ENCODE measurements at places on chromosomes 16 and 17.
A peak's percentile ranks its signal among the peaks of the same experiment; 100 is the strongest.

DNA sequence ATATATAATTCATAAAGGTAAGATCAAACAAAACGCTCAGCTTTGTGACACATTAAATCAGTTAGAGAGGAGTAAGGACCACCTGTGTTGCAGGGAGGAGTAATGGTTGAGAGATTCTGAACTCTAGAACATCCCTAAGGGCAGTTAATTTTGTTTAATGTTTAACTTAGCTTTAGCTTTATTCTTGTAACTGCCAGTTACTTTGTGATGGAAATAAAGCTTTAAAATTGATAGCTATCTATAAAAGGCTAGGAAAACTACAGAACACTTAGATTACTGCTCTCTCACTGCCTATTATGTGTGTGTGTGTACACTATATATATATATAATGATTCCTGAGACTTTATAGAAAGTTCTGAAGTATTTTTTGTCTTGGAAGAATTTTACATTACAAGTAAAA, 37.8 kb downstream of the PTRH2 start:
- DNase-seq = peak; percentile 11

- no peak for DNase-seq
Measured at GRCh38 chr17:7466639-7467341, 12.6 kb downstream of the ZBTB4 start.

DNA sequence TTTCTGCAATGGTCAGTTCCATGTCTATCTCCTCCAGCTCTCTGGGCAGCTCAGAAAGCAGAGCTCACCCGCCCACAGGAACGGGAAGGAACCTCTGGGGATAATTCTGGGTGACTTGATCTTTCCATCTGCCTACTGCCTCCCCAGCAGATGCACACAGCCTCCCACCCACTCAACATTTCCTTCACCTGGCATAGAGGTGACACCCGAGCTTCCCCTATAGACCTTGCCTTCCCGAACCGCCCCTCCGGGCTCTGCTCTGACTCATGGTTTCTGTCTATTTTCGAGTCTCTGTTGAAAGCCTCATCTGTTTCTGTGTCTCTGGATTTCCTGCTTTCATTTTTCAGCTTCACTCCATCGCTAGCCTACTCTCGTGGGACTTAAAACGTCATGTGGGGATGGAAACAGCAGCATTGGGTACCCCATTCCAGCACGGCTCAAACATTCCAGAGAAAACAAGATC, 11.4 kb downstream of the GGA3 start:
- DNase-seq = no peak

DNA sequence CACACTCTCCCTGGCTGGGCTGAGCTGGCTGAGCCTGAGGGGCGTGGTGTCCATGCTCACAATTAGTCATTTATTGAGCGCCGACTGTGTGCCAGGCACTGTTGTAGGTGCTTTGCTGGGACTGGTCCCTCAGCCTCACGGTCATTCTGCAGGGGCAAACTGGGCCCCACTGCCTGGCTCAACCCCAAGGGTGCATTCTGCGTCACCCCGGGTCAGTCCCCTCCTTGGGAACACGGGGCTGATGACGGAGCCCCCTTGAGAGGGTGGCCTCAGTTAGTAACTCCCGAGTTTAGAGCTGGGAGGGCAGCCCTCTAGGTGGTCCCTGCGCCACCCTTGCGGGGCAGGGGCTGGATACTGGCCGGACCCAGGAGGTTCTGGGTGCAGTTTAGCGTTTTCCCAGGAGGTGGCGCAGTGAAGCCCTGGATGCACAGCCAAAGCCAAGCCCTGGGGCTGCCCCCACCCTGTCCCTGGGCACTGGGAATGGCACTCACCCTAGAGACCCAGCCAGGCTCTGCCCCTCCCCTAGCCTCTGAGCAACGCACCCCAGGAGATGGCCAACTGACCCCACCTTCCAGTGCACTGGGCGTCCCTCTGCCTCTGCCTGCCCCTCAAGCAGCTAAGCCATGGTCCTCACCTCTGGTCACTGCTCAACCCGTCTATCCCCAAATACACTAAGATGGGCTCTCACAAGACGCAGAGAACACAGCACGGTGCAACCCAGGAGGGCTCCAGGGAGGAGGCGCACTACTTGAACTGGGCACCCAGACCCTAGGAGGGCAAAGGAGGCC, 243.2 kb upstream of the GSE1 start:
- no peak for DNase-seq

DNA sequence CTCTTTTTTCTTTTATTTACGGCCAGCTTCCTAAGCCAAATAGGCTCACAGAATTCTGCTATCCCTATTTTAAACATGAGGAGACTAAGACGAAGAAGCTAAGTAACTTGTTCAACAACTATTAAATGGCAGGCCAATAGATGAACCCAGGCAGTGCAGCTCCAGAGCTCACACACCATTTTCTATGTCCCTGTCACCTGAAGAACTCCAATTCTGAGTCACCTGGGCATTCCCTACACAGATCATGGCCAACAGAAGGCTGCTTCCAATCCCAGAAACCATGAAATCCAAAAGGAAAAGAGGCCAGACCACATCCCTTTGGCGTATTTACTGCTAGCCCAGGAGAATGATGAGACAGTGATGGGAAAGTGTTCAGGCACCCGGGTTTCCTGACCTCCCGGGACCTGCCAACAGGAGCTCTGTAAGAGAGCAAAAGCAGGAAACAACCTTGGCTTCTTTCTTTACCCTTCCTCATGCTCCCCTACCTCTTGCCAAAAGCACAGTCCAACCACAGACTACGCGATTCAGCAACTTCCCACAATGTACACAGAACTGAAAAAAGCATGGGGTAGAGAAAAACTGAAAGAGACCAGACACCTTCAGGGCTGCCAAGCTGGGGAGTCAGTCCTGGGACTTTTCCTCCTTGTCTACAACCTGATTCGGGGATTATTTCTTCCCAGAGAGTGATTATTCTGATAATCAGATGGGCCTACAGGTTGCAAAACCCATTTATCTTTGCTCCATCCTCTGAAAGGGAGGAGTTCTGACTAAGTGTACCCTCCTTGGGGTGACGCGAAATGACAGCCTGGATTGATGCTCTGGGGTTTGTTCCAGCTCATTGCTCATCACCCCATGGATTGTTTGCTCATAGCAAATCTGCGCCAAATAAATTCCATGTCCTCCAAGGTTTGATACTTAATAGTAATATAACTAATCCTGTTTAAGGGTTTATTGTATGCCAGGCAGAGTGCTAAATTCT, 47.8 kb upstream of the HAS3 start:
- no peak for DNase-seq

DNA sequence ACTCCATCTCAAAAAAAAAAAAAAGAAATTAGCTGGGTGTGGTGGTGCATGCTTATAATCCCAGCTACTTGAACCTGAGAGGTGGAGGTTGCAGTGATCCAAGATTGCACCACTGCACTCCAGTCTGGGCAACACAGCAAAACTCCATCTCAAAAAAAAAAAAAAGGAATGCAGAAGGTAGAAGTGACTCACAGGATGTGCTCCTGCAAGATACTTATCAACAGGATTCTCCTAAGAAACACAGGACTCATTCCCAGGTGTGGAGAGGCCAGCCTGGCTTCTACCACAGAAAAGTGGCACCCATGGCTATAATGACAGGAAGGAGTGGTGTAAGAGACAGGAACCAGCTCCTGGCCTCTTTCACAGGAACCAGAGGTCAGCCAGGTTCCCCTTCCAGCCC, 13.8 kb downstream of the ELMO3 start:
- no peak for DNase-seq
